ENCODE measurements at places on chromosomes 12 and 14.
A peak's percentile ranks its signal among the peaks of the same experiment; 100 is the strongest.

DNA sequence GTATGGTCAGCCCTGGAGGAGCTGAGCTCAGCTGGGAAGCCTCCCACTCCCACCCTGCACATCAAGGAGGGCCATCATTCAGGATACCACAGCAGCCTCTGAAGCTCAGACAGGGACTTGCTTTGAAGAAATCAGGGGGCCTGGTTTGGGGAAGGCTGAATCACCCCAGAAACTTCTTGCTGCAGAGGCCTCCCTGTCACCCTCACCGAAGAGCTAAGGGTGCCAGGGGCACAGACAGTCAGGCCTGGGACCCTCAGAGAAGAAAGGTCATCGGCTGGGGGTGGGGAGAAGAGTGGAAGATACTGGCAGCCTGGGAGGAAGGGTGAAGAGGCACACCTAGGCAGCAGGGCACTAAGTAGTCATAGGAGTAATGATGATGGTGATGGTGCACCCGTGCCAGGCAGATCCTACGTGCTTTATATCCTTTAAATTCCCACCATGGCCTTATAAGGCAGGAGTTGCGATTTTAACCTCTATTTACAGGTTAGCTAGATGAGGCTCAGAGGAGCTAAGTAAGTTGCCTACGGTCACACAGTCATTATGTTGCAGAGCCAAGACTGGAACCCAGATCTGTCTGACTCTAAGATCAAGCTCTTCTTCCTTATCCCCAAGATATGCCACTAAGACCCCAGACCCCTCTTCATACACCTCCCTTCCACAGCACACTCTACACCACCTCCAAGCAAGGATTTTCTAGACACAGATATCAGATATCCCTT, 28.5 kb upstream of the PNMA1 start:
- DNase-seq, result no peak

DNA sequence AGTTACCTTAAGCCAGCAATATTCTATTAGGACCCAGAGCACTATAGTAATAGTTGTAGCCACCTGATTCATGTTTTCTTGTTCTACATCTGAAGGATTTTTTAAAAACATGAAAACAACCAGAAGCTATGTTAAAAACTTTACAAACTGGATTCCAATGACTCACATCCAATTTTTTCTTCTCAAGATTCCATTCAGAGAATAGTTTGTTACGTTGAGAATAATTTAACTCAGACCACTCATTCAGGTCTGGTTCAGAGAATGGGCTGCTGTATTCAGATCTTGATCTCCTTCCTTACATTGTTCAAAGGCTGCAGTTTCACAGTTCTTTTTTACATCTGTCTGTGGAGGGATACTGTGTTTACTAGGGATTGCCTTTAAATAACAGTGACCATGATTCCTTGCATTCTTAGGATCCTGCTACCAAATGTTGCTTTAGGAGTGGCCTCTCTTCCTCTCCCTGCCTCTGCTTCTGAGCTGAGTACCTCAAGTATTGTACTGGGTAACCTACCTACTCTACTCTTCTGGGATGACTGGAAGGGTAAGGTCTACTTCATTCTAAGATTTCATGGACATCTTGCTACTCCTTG, 448.0 kb upstream of the FBXO33 start:
- DNase-seq, result no peak

GRCh38 chr14:34554540-34555250, 15.2 kb upstream of the EAPP start:
- no peak for DNase-seq

- DNase-seq, result no peak
Observed at GRCh38 chr12:5478081-5478706, 46.3 kb downstream of the NTF3 start.

- DNase-seq, result peak; percentile 91
Observed at GRCh38 chr12:121717041-121717699, 4.6 kb downstream of the TMEM120B start.

DNA sequence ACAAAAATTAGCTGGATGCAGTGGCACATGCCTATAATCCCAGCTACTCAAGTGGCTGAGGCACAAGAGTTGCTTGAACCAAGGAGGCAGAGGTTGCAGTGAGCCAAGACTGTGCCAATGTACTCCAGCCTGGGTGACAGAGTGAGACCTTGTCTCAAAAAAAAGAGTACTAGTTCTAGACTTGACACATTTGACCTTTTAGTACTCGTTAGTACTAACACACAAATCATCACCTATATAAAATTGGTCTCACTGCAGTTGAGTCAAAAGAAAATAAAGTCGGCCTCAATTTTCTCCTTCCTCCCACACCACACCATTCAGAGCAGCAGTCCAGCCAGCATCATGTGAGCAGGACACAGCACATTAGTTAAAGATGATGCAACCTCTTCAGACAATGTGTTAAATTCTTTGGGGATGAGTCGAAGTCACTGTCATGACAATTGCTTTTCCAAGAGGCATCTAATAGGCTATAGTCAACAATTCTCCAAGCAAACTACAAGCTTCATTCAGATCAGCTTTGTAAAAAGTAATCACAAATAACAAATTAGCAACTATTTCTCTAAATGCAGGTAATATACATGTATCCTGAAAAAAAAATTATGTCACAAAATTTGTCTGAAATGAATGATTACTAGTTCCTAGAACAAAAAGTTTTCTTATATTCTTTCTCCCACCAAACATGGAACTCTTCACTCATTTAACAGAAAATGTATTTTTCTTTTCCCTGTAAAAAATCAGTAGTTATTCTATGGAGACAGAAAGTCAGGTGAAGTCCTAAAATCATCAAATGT, 55.6 kb downstream of the CLIP1 start:
- DNase-seq, result peak; percentile 94

GRCh38 chr12:71157601-71158233, at the start of gene TSPAN8:
Gene TSPAN8, minus strand, starts transcription at chr12:71157999. Its CDS starts 321 bp downstream, at chr12:71157678.
- DNase-seq, result no peak

- no peak for DNase-seq
Observed at GRCh38 chr12:122986258-122986871, 5.9 kb downstream of the ARL6IP4 start.

GRCh38 chr14:45150386-45150890, 14.7 kb downstream of the FANCM start:
- DNase-seq, result no peak

DNA sequence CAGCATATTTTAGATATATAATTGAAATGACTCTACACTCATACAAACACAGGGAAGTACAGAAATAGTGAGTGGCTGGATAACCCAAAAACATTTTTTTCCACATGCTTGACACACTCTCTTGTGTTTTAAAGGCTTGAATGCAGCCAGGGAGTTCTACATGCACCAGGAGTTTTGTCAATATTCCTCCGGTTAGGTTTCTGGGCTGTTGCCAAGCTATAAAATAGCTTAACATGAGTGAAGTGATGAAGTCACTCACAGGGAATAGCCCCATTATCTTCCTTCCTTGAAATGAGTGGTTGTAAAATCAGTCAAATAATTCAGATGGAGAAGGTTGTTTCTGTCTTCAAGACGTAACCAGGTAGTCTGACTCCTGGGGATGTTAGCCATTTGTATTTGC, 582.7 kb downstream of the SLC6A15 start:
- DNase-seq, result no peak

DNA sequence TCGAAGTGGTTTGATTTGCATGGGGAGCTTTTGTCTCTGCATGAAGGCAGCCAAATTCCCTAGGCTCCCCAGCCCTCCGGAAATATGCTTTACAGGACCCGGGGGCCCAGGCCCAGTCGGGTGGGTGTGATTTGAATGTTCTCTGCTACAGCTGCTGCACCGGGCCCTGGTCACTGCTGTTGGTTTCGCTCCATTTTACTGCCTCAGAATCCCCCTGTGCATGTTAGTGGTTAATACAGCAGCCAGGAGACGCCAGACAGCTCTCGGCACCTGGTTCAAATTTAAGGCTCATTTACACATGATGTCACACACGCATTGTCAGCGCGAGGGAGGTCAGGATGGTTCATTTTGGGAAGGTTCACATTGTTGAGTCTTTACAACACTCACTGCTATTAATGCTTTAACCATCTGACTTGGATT, 99.6 kb downstream of the SLC38A6 start:
- DNase-seq, result no peak

DNA sequence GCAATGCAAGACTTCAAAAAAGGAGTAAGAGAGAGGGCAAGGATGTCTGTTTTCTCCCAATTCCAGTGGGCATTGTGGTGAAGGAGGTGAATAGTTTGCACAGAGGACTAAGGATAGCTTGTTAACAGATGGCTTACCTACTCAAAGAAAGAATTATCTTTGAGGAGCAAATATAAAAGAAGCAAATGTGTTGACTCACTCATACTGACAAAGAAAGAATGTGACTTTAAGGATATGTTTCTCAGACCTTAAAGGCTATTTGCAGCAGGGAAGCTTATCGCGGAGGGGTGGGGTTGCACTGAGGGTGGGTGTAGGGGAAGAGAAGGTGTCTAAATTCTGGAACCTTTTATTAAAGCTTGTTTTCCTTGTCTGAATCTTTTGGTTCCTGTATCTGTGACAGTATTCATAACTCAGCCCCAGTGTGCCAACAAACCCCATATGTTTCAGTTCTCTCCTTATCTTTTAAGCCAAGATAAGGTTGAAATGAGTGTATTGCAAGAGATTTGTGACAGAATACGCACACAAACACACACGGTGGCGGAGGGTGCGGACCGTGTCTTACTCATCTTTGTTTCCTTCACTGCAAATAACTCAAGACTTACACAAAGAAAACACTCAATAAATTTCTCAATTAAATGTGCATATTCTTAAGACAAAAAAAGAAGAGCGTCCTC, 146.4 kb upstream of the ARID2 start:
- peak; percentile 91 for DNase-seq

- DNase-seq, result no peak
Observed at GRCh38 chr12:92574051-92574783, 128.6 kb upstream of the PLEKHG7 start.

DNA sequence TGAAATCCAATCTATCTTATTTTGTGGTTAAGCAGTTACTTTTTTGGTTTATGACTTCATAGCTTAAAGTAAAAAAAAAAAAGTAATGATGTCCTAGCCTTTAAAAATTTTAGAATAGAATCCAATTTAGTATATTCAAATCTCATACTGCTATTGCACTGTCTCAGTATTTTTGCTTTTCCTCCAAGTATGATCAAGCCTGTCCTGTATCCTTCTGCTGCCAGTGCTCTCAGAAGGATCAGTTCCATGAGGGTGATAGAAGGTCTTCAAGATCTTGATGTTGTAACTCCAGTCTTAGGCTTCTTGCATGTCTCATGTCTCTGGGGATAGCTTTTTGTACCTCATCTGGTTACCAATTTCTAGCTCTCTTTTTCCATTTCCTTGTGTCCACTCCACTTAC, 324.2 kb upstream of the FAR2 start:
- DNase-seq, result no peak

DNA sequence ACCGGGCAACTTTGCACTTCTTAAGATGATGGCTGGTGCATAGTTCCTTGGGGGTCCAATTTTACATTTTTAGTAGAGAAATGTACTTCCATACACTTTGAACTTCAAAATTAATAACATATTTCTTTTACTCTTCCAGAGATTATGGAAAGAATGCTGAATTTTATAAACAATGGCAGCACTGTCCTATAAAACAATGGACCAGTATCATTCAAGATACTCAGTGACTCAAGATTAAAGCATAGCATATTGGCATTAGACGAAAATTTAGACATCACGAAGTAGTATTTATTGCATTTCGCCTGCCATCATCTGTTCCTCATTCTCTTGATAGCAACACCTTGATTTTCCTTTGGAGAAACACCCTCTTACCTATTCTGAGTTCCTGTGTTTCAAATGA, 118.3 kb upstream of the ATF7IP start:
- DNase-seq, result no peak

- no peak for DNase-seq
Observed at GRCh38 chr12:85448031-85448430, 168.0 kb downstream of the ALX1 start.

DNA sequence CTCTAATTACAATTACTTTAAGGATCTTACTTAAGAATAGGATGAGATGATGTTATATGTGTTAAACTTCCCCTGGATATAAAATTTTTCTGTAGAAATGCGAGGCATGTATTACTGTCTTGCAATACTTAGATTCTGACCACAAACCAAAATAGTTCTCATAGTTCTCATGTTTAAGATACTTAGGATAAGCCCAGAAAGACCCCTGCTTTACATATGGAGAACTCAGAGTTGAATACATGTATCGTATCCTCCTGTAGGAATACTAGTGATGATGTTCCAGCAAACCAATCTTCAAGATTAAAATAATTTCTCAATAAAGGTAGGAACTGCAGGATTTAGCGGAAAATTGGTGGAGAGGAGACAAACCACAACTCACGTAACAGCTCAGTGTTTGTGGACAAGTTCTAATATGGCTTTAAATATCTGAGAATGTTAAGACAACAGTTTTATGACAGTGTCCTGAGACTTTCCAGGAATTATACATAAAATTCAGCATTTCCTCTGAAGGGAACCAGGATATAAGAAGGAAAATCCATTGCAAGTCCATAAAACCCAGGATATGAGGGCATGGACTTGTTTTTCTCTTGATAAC, 114.7 kb upstream of the CRY1 start:
- DNase-seq, result no peak
